ENCODE measurements at places on chromosomes 3 and 15.

DNA sequence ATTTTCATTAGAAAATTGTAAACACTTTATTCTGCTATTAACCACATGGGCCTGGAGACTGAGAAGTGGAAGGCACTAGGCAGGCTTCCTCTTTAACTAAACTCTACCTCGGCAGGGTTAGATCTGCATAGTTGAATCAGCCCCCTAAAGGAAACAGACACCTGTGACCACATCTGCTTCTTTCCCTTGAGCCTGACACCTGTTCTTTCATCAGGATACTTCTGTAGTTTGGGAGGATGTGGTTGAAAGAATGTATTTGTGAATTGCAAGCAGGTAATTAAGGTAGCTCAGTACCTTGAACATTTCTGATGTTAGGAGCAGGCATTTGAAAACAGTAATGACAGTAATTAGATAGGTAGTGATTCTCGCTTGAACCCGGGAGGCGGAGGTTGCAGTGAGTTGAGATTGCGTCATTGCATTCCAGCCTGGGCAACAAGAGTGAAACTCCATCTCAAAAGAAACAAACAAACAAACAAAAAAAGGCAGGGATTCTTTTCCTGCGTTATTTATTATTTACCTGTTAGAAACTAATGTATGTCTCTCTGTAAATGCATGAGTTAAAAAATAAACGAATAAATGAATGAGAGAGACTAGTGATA lies 468.5 kb downstream of the NLGN1 start:
- no peak for DNase-seq

DNA sequence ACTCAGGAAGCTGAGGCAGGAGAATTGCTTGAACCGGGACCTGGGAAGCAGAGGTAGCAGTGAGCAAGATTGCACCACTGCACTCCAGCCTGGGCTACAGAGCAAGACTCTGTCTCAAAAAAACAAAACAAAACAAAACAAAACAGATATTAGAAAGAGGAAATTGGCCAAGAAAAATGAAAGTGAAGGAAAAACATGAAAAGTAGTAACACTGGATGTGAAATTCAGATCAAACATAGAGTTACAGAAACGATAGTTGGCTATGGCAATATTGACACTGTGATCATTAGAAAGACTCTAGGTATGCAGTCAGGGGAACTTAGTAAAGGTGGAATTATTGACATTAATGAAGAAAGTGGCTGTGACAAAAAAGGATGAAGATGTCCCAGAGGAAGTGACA lies 13.2 kb upstream of the TIPARP start:
- DNase-seq = no peak

- DNase-seq = no peak
Observed at GRCh38 chr3:195757827-195758226, 37.0 kb downstream of the MUC20 start.

DNA sequence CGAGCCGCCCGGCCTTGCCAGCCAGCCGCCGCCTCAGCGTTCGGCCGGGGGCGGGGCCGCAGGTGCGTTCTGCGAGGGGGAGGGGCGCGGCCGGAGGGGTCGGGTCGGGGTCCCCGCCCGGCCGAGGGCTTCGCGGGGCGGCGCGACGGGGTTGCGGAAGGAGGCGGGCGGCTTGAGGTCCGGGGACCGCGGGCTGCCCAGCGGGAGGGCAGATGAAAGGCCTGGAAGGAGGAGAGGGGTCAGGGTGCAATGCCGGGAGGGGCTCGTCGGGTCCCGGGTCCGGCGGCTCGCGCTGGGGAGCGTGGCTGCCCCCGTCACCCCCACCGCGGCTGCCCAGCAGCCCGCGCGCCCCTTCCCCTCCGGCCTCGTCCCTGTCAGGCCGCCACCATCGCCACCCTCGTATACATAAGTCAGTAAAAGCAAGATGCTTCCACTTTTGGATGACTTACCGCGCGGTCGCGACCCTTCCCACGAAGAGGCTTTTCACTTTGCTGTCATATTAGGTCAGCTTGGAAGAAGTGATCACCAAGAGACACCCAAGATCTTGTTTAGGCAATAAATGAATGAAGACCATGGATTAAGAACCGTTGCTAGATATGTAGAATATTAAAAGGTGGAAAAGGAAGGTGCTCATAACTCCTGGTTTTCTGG lies 620 bp upstream of the ANP32A start:
- DNase-seq = no peak

- DNase-seq = no peak
Observed at GRCh38 chr3:183491923-183492848, 63.3 kb downstream of the KLHL6 start.

GRCh38 chr3:125470671-125471070 lies 49.3 kb downstream of the SNX4 start:
- no peak for DNase-seq

All from AG08395 (cell line).